ENCODE measurements at places on chromosomes 16 and 17.

DNA sequence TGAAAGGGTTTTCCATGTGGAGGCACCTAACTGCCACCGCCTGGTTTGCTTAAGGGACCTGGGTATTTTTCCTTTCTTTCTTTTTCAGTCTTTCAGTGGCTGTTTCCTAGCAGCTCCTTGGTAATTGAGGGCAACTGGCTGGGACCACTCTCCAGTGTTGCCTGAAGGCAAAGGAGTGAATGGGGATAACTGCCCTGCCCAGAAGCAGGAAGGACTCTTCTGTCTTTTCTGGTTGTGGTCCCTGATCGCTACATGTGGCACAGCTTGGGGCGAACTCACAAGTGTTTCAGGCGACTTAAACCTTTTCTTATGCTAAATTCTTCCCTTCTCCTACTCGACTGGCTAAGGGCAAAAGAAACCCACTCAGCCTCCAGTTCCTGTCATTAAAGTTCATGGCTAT, 10.1 kb upstream of the TMEM98 start:
- no peak for DNase-seq
- H3K27ac ChIP-seq = no peak overlapping the region
- peaks cover 3% of the 10 kb centered on the region for H3K27me3 ChIP-seq
- no peak overlapping the region for H3K4me3 ChIP-seq
- peaks cover 25% of the 10 kb centered on the region for H3K4me1 ChIP-seq
- no peaks in the 10 kb centered on the region for H3K36me3 ChIP-seq

DNA sequence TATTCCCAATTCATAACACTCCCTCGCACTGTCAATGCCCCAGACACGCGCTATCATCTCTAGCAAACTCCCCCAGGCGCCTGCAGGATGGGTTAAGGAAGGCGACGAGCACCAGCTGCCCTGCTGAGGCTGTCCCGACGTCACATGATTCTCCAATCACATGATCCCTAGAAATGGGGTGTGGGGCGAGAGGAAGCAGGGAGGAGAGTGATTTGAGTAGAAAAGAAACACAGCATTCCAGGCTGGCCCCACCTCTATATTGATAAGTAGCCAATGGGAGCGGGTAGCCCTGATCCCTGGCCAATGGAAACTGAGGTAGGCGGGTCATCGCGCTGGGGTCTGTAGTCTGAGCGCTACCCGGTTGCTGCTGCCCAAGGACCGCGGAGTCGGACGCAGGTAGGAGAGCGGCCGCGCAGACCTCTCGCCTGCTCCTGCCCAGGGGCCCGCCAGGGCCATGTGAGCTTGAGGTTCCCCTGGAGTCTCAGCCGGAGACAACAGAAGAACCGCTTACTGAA, at the start of gene GRN:
TSS of gene GRN (plus strand) at position 364 of the 515 bp plus-strand sequence. CDS start 3,863 bp downstream, outside the sequence.
- peaks cover 23% of the 10 kb centered on the region for H3K4me1 ChIP-seq
- H3K4me3 ChIP-seq = peak within 1 kb of the TSS; percentile 88
- peak; percentile 86 for DNase-seq
- H3K36me3 ChIP-seq = peaks cover 4% of the 10 kb centered on the region

GRCh38 chr17:67636834-67637520, 80.8 kb upstream of the NOL11 start:
- H3K4me1 ChIP-seq = no peaks in the 10 kb centered on the region
- H3K36me3 ChIP-seq = peaks cover 58% of the 10 kb centered on the region
- H3K4me3 ChIP-seq = no peak overlapping the region
- DNase-seq = no peak
- H3K27ac ChIP-seq = peak overlapping the region; percentile 6

DNA sequence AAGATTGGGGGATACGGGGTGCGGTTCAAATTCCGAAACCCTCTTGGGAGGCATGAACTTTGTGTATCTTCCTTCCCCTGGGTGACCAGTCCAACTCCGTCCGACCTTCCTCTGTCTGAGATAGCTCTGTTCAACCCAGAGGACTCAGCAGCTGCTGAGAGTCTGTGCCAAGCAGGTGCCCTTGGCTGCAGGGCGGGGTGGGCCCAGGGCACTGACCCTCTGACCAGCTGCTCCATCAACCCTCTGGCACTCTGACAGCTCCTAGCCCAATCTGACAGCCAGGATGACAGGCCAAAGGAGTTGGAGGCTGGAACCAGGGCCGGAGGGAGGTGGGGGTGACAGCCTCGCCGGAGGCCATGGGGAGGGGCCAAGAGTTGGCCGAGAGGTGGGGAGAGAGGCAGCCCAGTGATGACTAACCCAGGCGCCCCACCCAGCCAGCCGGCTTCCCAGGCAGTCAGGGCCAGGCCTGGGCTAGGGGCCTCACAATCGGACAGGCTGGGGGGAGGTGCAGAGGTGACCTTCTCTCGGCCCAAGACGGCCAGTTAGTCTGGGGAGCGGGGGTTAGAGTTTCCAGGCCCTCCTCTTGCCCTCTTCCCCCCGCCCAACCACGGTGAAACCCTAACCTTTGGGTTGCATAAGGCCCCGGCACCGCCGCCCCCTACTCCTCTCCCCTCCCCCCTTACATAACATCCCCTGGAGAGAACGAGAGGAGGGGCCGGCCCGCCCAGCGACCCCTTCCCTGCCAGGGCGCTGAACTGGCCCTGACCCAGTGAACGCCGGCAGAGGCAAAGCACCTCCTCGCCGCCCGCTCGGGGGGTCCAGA, 5.0 kb upstream of the TLCD2 start:
- H3K4me3 ChIP-seq = peak overlapping the region; percentile 92
- peaks cover 33% of the 10 kb centered on the region for H3K4me1 ChIP-seq
- peaks cover 11% of the 10 kb centered on the region for H3K27me3 ChIP-seq
- H3K27ac ChIP-seq = peak overlapping the region; percentile 37

GRCh38 chr17:3903881-3904290, 11.0 kb upstream of the CAMKK1 start:
- no peak for DNase-seq
- no peak overlapping the region for H3K4me3 ChIP-seq
- H3K27me3 ChIP-seq = no peaks in the 10 kb centered on the region
- H3K4me1 ChIP-seq = no peaks in the 10 kb centered on the region
